ENCODE measurements at places on chromosomes 4 and X.

DNA sequence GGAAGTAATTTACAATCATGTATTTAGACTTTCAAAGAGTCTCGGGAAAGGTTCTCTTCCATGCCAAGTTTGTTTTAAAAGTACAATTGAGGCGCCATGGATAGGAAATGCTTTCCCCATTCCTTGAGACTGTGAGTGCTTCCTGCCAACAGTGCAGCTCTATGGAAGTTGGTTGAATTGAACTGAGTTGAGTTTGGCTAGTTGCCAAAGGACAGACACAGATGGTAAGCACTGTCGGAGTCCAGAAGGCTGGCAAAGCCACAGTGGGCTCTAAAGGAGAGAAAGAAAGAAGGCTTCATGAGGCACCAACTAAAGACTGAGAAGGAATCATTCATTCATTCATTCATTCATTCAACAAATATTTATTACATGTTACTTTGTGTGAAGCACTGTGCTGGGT, 4.3 kb upstream of the KCNE5 start:
- DNase-seq: no peak

DNA sequence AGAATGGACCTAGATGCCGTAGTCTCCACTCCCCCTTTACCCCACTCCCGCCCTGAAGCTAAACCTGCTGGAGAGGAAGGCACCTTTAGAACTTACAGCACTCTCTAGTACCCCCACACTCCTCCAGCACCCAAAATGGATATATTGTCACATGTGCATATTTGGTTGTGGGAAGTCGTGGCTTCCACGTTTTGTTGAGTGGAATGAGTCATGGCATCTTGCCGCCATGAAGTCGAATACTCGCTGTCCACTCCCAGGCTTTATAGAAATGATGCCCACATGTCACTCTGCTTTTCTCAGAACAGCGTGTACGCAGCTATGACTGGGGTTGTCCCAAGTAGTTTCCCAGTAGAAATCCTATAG, 545 bp downstream of the ABCE1 start:
- DNase-seq: no peak

DNA sequence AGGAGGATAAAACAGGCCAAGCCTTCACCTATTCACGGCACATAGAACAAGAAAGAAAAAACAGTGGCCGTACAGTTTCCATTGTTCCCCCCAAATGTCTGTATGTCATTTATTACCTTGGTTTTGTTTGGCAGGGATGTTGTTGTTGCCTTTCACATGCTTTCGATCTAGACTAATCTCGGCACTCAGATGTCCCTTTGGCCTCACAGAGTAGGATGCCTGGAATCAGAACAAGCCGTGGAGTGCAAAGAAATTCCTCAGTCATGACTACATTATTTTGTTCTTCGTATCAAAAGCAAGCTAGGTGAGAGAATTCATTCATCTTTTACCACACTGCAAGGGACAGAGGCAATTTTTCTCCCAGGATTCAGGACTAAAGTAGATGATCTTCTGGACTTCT, 106.9 kb downstream of the SMIM20 start:
- DNase-seq: no peak

- no peak for DNase-seq
Measured at GRCh38 chrX:69037786-69038185, 127.5 kb downstream of the PJA1 start.

GRCh38 chr4:177391953-177392352, 50.3 kb downstream of the AGA start:
- no peak for DNase-seq

GRCh38 chrX:9988762-9989161, 21.6 kb downstream of the CLDN34 start:
- no peak for DNase-seq

- DNase-seq: no peak
Measured at GRCh38 chr4:155367608-155368007, 9.2 kb downstream of the MAP9 start.

GRCh38 chr4:31228068-31228467, 507.9 kb downstream of the PCDH7 start:
- DNase-seq: no peak

- DNase-seq: no peak
Measured at GRCh38 chr4:102627831-102628523, 126.8 kb downstream of the NFKB1 start.

GRCh38 chrX:13283950-13284546, 35.8 kb downstream of the ATXN3L start:
- no peak for DNase-seq

GRCh38 chr4:188551156-188551555, 411.9 kb downstream of the TRIML1 start:
- no peak for DNase-seq

- no peak for DNase-seq
Measured at GRCh38 chr4:188414441-188414840, 275.2 kb downstream of the TRIML1 start.

DNA sequence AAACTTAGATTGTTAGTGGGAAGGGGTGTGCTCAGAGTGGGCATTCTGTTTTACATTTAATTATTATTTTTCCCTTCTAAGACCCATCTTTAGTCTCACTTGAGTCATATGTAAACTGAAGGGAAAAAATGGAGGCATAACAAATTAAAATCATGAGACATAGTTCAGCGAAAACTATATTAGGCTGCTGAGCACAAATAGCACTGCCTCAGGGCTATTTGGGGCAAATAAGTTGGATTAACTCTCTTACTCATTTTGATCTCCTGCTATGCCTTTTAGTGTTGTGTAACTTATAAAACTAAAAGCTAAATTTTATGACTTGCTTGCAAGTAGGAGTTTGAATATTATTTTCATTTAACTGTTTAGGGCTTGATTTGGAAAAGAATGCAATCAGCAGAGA, 1329.2 kb upstream of the PCDH7 start:
- no peak for DNase-seq

DNA sequence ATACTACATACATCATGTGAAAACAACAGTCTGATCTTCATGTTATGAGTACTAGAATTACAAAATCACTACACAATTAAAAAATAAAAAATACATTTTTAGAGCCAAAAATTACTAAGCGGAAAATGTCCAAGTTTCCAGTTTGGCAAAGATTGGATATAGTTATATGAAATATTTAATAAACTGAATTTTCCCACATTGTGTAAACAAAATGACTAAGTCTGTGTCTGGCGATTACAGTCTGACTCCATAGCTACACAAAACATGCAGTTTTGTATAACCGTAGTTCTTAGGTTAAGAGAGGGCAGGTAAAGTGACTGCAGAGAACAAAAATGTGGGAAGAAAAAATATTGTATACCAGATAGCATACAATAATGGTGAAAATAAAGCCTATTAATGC, 59.2 kb upstream of the TMEM47 start:
- DNase-seq: no peak

- DNase-seq: no peak
Measured at GRCh38 chrX:123847056-123847455, 12.8 kb upstream of the XIAP start.

- DNase-seq: no peak
Measured at GRCh38 chr4:21830272-21830671, 118.3 kb downstream of the KCNIP4 start.

DNA sequence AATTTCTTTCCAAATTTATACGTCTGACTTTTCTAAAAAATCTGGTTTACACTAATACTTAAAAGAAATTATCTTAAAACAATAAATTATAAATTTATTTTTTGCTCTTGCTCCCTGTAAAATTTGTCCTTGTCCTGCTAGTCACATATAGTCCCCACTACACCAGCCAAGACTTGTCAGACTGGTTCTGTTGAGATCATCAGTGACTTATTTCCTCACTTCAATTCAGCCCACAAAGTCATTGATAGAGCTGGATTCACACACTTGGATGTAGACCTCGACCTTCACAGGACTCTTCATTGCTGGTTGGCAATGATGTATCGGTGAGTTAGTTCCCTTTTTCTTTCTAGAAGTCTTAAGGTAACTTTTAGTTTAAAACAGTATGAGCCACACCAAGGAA, at the start of gene TMPRSS11E:
Gene TMPRSS11E, plus strand, starts transcription at position 263 of the 400 bp plus-strand sequence. Its CDS starts 50 bp downstream, at position 313.
- no peak for DNase-seq

- no peak for DNase-seq
Measured at GRCh38 chrX:38102875-38103274, 96.5 kb downstream of the SYTL5 start.

- peak; percentile 76 for DNase-seq
Measured at GRCh38 chr4:123477711-123478209, 81.2 kb downstream of the SPRY1 start.

- DNase-seq: no peak
Measured at GRCh38 chrX:68895341-68895755, 66.5 kb downstream of the EFNB1 start.

DNA sequence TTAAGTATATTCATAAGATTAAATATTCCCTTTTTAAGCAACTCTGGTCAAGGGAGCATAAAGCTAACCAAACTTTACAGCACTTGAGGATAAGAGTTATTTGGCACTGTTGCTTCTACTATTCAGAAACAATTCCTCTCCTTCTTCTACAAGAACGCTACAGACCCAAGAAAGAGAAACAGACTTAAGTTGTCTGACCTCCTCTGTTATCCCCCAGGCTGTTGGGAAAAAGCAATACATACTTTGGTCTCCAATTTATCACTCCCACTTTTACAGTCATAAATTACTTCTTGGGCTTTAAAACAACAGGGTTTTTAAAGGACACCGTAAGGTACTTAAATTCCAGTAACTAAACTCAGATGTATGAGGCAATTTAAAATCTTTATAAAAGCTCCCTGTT, 147.4 kb downstream of the COL25A1 start:
- no peak for DNase-seq

DNA sequence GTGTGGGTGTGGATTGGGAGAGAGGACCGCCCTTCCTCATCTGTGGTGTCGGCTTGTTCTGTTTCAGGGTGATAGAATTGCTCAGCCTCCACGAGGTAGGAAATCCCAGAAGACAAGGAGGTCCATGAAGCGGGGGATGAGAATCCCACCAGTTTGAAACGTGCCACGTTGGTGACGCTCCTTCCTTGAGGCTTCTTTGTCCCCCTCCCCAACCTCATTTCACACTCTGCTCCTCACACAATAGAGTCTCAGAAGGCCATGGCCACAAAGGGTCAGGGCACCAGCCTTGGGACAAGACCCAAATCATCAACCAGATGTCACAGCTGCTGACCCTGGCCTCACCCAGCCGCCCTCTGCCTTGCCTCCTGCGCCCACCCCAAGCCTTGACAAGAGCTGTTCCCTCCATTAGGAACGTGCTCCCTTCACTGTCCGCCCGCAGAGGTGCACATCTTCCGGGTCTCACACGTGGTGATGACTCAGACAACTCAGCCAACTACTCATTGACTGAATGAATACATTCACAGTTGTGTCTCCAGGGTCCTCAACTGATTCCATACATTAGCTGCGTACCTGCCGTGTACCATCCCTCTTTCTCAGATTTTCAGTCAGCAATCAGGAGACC, 18.3 kb downstream of the BLOC1S4 start:
- no peak for DNase-seq

GRCh38 chr4:102036619-102037376, 246.3 kb downstream of the BANK1 start:
- no peak for DNase-seq
